NCI-H446 treated with DMSO at 0.1 percent for 48 hours (cell line): ENCODE measurements at places on chromosomes 3 and 15.

DNA sequence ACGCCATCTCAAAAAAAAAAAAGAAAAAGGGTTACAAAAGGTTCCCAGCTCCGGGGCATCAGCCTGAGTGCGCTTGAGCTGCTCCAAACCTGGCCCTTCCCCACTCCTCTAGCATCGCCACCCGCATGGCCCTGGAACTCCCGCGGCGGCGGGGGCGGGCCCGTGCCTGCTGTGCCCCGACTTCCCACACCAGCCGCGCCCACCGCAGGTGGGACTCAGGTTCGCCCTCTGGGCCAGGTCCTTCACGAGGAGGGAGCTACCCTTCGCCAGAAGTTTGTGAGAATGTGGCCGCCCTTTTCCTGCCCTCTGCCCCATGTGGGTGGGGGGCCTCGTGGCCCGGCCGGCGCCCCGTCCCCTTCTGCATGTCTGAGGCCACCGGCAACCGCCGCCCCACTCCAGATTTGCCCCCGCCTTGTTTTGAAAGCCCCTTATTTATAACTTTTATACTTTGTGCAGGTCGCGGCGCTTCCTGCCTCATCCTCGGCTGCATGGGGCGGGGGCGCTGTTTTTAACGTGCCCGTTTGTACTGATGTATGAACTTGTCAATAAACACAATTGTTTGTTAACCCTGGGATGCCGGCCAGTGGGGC, 507 bp upstream of the JMJD7 start:
- DNase-seq: no peak

- no peak for DNase-seq
Observed at GRCh38 chr3:46609212-46609721, 3.1 kb upstream of the FAM240A start.

DNA sequence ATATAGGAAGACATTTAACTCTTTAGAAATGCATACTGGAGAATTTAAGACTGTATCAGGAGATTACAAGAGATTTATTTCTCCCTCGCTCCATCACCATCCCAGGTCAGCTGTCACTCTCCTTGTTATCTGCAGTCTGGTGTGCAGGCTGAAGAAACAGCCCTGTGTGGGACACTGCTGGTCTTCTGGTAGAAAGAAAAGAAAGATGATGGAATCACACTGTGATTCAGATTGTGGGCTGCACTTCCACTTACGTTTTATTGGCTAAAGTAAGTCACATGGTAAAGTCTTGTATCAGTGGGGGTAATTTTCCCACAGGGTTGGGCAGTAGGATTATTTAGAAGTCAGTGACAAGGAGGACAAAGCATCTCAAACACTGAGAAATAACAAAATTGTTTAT, 18.1 kb upstream of the ATP1B3 start:
- no peak for DNase-seq

DNA sequence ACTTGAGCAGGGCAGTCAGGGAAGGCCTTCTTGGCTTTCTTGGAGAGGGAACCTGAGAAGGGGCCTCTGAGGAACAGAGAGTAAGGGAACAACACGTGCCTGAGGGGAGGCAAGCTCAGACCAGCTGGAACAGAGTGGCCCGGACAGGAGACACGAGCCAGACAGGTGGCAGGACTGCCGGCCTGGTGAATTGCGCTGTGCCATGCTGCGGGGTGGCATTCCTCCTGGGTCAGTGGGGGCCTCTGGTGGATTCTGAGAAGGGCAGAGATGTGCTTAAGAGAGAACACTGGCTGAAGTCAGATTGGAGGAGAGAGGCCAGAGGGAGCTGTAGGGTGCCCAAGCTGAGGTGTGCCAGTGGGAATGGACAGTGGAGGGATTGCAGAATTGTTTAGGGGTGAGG, 4.9 kb downstream of the CHAC1 start:
- no peak for DNase-seq

- DNase-seq: no peak
Observed at GRCh38 chr15:77018796-77019505, 24.0 kb downstream of the PSTPIP1 start.
